ENCODE measurements at places on chromosomes 5 and 9.

DNA sequence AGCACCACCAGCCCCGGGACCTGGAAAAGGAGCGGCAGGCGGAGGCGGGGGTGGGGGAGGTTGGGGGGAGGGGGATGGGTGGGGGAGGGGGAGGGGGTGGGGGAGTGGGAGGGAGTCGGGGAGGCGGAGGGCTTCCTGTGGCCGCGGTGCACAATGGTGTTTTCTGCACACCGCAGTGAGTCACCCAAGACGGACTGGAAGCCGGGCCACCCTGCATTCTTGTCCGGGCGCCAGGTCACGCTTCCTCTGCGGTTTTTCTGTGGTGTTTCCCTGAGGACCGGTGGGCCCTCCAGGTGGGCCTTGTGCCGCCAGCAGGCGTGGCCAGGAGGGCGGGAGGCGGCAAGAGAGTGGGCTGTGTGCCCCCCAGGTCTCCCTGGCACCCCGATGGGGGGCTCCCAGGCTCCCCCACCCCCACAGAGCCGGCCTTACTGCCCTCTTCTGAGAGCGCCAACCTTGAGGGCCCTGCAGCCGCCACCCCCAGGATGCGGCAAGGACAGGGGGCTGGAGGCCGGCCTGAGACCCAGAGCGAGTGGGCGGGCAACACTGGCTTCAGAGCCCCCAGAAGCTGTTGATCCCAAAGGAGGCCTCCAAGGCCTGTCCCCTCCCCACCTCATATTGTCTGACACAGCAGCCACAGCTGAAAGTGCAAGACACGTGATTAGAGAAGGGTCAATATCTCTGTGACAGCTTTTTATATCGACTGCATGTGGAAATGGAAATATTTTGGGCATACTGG is 11.1 kb downstream of the EXD3 start:
- no peak for DNase-seq

DNA sequence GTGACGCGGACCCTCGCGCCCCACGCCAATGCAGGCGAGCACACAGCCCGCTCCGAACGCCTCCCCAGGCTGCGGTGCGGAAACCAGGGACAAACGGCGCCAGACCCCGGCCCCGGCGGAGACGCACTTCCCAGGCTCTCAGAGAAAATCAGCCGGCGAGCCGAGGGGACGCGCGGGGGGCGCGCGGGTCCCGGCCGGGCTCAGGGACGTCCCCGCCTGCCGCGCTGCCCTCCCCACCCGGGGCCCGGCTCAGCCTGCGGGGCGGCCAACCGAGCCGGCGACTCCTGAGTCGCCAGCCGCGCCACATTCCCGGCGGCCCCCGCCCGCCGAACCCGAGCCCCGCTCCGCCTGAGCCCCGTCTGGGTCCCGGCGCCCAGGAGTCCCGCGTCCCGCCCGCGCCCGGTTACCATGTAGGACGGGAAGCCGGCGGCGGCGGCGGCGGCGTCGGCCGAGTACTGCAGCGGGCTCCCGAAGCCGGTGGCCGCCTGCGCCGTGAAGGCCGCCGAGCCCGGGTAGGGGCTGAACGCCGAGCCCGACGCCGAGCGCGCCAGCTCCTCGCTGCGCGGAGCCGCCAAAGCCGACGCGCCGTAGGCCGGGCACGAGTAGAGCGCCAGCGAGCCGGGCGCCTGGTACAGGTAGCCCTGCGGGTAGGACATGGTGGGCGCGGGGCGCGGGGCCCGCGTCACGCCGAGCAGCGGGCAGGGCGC is 566 bp downstream of the IRX2 start:
- no peak for DNase-seq

GRCh38 chr9:110220809-110221208 is 12.8 kb upstream of the C9orf152 start:
- DNase-seq, result no peak

DNA sequence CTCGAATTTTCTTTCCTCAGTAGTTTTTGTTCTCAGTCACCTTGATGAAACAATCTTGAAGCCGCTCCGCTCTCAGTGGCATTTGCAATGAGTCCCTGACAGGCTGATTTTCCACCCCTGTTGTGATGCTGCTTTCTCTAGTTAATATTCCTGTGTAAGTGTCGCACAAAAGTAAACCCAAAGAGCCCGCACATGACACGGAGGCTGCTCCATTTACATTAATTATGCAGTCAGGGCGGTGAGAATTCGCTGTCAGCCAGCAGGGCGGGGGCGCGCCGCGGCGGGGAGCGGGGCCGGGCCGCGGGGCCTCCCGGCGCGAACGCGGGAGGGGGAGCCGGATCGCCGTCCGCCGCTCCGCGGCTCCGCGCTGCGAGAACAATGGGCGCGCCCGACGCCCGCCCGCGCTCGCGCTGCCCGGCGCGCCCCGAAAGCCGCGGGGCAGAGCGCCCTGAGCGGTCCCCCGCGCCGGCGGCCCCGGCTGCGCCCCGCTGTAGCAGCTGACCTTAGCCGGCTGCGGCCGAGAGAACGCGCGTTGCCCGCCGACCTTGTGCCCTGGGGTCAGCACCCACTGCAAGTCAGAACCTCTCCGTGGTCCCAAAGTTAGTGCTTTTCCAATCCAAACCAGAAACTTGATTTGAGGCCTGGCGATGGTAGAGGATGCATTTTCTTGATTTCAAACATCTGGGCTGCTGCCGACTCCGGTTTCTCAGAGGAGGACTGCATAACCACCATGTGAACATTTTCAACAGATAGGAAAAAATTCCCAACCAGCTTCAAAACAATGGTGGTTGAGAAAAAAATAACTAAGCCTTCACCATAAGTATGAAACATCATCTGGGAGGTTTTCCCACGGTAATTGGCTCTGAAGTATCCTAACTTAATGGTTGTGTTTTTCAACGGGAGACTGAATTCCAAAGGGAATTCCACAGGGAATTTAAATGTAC is 142.6 kb downstream of the PBX3 start:
- no peak for DNase-seq

DNA sequence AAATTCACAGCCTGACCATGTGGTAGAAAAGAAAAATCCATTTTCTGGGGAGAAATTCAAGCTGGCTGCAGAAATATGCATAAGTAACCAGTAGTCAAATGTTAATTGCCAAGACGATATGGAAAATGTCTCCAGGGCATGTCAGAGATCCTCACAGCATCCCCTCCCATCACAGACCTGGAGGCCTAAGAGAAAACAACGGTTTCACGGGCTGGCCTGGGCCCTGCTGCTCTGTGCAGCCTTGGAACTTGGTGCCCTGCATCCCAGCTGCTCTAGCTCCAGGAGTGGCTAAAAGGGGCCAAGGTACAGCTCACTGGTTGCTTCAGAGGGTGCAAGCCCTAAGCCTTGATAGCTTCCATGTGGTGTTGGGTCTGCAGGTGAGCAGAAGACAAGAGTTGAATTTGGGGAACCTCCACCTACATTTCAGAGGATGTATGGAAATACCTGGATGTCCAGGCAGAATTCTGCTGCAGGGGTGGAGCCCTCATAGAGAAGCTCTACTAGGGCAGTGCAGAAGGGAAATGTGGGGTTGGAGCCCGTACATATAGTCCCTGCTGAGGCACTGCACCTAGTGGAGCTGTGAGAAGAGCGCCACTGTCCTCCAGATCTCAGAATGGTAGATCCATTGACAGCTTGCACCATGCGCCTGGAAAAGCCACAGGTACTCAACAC is 49.7 kb downstream of the PTBP3 start:
- no peak for DNase-seq

GRCh38 chr9:8864545-8864896 is 1064.9 kb upstream of the DMAC1 start:
- no peak for DNase-seq

- no peak for DNase-seq
These were observed 1.7 kb upstream of the VCP start for GRCh38 chr9:35074141-35074540.

GRCh38 chr9:126666155-126666803 is 52.6 kb downstream of the LMX1B start:
- DNase-seq, result no peak

- no peak for DNase-seq
These were observed 101.7 kb upstream of the NTRK2 start for GRCh38 chr9:84567805-84568204.

- no peak for DNase-seq
These were observed 35.3 kb upstream of the PRRC2B start for GRCh38 chr9:131358556-131358955.

GRCh38 chr5:62299600-62299999 is 6.4 kb upstream of the KIF2A start:
- DNase-seq, result no peak
